ENCODE measurements at places on chromosomes 6 and 20.

DNA sequence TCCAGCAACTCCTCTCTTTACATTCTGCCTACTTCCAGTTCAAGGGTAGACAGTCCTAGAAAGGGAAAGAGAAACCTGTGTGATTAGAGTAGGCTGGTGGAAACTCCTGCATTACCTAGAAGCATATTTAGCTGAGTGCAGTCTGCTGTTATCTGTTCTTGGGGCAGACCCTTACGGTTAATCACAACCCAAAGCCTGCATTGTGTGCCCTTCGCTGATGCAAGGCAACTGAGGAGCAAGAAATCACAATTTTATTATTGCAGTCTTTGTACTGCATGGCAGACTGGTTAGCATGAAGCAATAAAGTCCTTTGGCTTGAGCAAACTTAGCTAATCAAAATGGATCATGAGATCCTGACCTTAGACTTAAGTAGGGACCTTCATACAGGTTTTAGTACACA lies 1.5 kb upstream of the GOPC start:
- no peak for DNase-seq

DNA sequence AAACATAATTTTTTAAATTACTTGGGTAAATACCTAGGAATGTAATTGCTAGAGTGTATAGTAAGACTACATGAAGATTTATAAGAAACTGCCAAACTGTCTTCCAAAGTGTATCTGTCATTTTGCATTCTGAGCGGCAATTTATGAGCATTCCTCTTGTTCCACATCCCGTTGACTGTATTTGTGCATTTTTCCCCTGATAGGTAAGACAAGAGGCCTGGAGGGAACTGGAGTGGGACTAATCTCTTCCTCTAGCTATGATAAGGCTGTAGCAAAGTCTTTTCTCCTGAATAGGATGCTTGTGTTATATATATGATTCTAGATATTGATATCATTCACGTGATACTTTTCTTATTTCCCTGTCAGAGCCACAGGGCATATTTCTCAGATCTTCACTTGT lies 1557.5 kb downstream of the GRIK2 start:
- no peak for DNase-seq

- no peak for DNase-seq
Observed at GRCh38 chr6:24195836-24196597, 70.0 kb downstream of the NRSN1 start.

DNA sequence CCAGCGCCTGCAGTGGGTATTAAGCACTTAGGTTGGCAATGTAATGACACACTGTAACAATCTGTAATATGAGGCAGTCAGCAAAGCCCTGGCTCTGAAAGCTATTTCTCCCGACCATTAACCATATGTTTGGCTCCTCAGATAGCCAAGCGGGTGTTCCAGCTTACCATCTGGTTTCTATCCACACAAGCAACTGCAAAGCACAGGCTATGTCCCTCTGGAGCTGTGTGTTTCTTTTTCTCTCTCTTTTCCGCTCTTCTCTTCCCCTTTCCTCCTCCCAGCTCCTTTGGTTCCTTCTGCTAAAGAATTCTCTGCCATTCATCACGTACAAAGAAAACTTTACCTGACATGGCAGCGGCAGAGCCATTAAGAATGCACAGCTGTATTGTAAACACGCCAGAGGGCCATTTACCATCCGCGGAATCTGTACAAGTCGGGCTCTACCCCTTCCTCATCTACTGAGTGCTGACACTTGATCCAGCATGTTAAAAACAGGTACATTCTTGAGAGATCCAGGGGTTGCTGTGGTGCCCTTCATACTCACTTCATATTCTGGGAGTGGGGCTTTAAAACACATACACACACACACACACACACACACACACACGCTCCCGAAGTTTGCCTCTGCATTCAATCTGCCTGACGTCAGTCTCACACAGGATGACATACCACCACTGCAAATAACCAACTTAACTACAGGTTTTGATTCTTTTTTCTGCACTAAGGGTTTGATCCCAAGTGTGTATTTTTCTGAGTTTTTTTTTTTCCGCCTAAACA lies 77.2 kb downstream of the BACH2 start:
- DNase-seq = no peak

DNA sequence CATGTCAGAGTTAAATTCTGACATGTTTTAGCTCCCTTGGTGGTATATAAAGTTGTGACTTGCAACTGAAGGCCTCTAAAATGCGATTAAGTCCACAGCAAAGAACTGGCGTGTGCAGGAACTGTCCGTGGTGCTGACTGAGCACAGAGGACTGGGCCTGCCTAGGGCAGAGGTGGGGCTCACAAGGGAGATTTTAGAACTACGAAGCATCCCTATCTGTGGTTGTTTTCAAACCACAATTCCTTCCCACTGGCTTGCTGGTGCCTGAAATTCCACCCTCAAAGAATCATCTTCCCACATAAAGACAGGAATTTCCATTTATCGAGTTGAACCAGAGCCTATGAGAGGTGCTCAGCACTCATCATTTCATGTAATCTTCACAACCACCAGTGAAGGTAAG lies 30.1 kb downstream of the RIMS4 start:
- no peak for DNase-seq

- peak; percentile 38 for DNase-seq
Observed at GRCh38 chr6:44514085-44514484, 126.6 kb downstream of the CDC5L start.

DNA sequence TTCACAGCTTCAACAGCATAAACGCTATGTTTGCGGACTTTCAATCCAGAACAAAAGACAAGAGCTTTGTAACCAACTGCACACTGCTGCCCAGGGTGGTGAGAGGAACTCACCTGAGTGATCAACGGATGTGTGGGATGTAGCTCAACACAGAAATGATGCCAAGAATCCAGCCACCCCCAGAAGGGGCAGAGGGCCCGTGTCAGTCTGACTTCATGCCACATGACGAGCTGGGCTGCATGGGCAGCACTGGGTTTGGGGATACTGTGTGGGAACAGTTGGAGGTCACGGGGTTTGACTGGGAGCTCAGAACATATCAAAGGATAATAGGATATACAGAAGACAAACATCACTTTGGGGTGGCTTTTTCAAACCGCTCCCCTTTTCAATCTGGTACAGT lies 79.4 kb upstream of the TRAF3IP2 start:
- DNase-seq = no peak

GRCh38 chr6:135211306-135211702 lies 30.2 kb downstream of the MYB start:
- no peak for DNase-seq

DNA sequence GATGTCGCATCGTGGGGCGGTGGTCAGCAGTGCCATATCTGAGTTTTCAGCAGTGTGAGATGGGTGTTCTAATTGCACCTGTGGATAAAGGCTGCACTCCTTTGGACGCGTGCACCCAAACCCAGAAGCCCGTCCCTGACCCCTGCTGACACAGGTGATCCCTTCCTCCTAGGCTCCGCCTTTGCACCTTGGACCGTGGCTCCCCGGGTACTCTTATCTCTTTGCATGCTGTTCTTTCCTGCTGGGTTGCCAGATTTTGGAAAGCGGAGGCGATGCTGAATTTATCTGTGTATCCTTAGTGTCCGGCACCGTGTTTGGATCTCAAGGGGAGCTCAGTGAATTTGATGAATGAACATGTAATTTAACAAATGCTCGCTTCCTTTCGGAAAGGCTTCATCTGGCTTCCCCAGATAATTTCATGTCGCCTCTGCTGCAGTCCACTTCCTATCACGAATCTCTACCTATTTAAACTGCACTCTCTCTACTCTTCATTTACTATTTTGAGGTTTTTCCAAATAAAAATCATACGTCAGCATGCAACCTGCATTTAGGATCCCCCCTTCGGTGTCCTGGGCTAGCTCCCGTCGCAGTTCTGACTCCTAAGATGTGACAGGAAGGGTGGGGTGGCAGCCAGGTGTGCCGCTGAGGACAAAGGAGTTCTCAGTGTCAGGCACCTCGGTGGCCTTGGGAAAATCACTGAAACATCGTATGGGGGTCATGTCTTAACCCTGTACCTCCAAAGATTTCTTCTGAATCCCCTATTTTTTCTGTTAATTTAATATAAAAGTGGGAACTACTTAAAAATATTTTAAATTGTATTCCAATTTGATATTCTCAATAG lies 753 bp upstream of the PERP start:
- no peak for DNase-seq

DNA sequence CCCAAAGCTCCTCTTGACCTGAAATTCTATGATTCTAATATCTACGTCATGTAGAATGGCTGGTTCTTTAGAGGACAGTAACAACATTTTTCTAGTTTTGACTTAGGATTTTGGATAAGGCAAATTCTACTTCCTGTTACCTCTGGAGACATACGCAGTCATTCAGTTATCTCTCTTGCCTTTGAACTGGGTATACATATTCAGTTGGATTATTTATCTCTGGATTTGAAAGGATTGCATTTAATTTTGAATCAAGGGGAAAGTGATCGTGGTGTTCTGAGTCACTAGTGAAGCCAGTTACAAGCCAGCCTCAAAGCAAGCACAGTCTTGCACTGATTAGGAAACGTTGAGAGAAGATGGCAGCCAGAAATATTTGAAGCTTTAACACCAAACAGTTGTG lies 35.3 kb upstream of the BCAS1 start:
- no peak for DNase-seq

DNA sequence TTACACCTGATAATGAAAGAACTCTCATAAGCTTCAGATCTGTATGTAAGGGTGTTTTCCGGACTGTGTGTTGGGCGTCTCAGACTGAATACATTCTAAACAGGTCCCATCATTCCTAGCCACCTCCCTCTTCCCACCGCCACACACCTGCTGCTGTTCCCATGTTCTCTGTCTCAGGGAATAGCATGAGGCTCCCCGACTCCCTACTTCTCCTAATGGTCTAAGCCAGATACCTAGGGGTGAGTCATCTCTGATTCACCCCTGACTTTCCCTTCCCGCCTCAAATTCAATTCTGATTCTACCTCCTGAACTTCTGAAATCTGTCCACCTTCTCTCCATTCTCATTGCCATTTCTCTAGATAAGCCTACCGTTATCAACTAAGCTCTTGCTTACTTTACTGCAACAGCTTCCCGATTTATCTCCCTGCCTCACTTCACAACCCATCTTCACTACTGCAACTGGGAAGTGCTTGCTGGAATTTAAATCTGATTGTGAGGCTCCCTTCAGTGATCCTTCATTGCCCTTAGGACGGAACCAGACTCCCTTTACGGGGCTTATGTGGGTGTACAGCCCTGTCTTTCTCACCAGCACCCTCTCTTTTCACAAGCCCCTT lies 1.6 kb downstream of the TMEM14A start:
- DNase-seq = no peak

DNA sequence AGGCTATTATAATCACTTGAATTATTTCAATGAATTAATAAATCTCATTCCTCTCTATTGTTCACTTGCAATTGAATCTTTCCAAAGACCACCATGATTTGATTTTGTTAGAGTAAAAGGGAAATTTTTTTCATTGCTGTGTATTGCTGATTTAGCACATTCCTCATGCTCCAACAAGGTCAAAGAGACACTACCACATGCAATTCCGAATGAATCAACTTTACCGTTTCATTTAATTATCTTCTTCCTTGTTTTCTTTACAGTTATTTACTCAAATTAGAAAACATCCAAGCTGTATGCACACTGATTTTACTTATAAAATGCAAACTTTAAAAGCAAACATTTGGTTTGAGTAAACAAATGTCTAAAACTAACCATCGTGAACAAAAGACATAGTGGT lies 967 bp downstream of the KIAA0408 start:
- no peak for DNase-seq

DNA sequence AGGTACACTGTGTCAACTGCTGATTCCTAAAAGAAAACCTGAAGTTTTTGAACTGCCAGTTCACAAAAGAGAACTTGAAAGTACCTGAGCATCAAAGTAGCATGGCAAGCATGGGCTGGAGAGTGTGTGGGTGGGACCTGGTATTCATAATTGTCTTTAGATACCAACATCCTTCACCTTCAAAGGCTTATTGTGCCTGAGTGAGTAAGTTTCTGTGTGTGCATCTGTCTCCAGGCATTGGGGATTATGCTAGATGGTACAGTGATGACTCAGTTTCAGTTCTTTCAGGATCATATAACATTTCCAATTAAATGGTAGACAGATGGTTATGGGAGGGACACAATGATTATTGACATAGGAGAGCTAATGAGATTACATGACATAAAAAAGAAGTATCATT lies 238.5 kb downstream of the ZFAND3 start:
- no peak for DNase-seq

- no peak for DNase-seq
Observed at GRCh38 chr6:6798448-6798860, 209.9 kb downstream of the LY86 start.

GRCh38 chr6:72861935-72862432 lies 240.1 kb downstream of the KCNQ5 start:
- DNase-seq = no peak

GRCh38 chr6:148811459-148811858 lies 64.6 kb downstream of the UST start:
- DNase-seq = no peak

DNA sequence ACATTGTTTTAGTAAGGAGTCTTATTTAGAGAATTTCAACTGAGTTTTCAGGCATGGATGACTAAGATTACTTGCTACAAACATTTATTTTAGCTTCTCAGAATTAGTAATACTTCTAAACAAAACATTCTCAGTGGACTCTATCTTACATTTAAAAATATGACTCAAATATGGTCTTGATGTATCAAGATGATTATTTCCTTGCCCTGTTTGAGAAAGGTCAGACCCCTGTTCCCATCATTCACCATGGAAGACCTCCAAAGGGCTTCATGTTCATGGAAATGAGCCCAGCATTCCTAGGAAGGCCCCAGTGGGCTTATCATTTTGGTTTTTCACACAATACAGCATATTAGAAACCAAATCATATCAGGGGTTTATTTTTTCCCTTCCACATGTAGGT lies 24.6 kb upstream of the TRPC4AP start:
- no peak for DNase-seq

DNA sequence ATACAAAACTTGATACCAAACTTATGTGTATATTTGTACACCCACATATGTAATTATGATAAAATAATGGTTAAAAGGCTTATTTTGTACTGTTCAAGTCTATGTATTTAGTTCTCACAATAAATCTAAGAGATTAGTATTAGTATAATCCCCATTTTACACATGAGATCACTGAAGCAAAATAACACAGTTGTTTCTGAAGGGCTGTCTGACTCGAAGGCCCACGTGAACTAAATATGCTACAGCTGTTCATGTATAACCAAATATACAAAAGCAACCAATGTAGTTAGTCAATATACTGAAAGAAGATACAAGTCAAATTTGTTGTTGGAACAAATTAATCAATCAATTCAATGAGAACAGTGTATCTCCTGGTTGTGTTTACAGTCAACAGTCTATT lies 959.2 kb downstream of the EPHA7 start:
- DNase-seq = no peak
